HFFc6 (cell line): ENCODE measurements at places on chromosomes 16 and 17.

- no peak for DNase-seq
Measured at GRCh38 chr16:84179612-84180320, 7.1 kb downstream of the TAF1C start.

- no peak for DNase-seq
Measured at GRCh38 chr17:81398176-81398831, 3.0 kb downstream of the BAHCC1 start.

DNA sequence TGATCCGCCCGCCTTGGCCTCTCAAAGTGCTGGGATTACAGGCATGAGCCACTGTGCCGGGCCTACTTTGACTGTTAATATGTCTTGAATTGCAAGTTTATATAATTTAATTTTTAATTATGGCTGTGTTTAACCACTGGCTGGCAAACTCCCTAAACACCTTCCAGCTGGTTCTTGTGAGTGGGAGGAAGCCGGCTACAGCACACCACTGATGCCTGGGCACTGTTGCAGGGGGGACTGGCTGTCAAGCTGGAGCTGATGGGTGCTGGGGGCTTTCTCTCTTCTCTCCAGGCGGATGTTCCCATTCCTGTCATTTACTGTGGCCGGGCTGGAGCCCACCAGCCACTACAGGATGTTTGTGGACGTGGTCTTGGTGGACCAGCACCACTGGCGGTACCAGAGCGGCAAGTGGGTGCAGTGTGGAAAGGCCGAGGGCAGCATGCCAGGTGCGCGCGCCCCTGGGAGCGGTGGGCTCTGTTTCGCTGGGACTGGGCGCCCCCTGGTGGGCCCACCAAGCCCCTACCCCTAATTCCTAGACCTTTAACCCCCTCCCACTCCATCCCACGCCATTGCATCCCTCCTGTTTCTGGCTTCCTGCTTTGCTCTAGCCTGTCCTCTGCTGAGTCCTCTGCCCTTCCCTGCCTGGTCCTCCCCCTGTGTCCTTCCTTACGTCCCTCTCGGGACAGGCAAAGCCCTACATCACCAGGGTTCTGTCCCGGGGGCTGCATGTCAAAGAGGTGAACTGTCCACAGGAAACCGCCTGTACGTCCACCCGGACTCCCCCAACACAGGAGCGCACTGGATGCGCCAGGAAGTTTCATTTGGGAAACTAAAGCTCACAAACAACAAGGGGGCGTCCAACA is 9.5 kb downstream of the TBX21 start:
- no peak for DNase-seq

- no peak for DNase-seq
Measured at GRCh38 chr17:67862614-67863217, 37.4 kb downstream of the BPTF start.

- DNase-seq: no peak
Measured at GRCh38 chr16:27182906-27183405, 20.4 kb upstream of the KDM8 start.

DNA sequence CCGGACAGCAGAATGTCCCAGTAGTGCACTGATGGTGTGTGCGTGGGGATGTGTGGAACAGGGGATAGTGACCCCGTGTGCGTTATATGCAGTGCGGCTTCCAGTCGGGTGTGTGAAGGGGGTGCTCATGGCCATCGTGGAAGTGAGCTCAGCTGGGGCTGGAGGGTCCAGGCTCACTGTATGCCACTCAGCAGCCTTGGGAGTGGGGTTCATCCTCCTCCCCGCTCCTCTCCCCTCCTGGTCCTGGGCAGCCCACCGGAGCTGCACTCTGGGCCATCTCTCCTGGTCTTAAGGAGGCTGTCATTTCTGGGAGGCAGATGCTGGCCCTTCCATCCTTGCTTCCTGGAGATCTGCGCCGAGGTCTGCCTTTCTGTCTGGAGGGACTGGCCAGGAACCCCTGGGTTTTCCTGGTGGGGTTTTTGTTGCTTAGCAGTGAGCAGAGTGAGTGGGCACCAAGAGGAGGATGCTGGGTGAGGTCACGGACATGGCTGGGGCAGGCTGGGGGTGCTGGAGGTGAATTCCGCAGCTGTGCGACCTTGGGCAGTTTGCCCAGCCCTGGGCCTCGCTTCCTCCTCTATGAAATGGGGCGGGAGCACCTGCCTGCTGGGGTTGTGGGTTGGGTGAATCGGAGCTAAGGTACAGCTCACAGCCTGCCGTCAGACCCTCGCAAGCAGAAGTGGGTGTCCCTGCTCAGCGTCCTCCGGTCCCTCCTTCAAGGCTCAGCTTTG is 164.1 kb downstream of the SEC14L1 start:
- no peak for DNase-seq

GRCh38 chr16:17784073-17784472 is 313.3 kb upstream of the XYLT1 start:
- peak; percentile 20 for DNase-seq

GRCh38 chr17:73198201-73198929 is 5.5 kb downstream of the COG1 start:
- no peak for DNase-seq

DNA sequence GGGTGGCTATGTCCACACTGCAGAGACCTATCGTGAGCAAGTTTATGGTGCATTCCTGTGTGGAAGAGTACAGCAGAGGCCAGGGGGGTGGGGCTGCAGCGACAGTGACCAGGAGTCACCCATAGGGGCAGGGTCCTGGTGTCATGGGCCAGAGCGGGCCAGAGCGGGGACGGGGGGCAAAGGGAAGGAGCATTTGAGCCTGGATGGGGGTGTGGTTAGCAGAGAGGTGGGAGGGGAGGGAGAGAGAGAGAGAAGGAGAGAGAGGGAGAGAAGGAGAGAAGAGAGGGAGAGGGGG is 17.8 kb downstream of the JPH3 start:
- DNase-seq: no peak

GRCh38 chr16:46618516-46618915 is 2.7 kb downstream of the SHCBP1 start:
- DNase-seq: no peak

DNA sequence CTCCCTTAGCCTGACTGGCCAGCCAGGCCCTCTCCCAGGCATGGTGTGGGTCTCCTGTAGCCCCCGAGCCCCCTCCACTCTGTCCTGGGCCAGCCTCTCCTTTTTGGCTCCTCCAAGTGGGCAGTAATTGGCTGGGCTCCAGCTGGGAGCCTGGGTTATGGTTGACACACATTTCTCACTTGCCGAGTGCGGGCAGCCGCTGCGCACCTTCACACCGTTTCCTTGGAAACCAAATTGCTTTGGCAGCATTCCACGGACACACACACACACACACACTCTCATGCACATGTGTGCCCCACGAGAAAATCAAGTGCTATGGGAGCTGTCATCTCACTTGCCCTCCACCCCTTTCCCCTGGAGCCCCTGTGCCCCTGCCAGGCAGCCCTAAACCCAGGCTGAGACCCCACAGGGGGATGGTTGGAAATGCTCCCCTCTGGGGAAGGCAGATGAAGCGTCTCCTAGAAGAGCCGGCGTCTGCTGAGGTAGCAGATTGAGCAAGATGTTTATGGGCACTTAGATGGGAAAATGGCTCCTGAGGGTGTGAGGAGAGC is 402.7 kb upstream of the TNRC6C start:
- DNase-seq: no peak

DNA sequence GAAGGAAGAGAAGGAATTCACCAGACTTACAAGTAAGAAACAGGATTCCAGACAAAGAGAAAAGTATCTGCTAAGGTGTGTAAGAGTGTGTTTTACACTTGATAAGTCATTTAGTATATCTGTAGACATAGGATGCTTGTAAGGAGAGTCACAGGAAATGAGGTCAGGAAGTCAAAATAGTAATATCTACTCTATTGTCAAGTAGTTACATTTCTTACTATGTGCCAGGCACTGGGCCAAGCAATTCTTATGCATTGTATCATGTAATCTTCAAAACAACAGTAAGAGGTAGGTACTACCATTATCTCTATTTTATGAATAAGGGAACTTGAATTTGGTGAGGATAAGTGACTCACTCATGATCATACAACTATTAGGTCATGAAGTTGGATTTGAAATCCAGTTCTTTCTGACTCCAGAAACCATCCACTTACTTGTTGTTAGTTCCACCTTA is 129.1 kb downstream of the SNX11 start:
- DNase-seq: peak; percentile 53

GRCh38 chr16:88320947-88321634 is 61.7 kb upstream of the ZNF469 start:
- no peak for DNase-seq

DNA sequence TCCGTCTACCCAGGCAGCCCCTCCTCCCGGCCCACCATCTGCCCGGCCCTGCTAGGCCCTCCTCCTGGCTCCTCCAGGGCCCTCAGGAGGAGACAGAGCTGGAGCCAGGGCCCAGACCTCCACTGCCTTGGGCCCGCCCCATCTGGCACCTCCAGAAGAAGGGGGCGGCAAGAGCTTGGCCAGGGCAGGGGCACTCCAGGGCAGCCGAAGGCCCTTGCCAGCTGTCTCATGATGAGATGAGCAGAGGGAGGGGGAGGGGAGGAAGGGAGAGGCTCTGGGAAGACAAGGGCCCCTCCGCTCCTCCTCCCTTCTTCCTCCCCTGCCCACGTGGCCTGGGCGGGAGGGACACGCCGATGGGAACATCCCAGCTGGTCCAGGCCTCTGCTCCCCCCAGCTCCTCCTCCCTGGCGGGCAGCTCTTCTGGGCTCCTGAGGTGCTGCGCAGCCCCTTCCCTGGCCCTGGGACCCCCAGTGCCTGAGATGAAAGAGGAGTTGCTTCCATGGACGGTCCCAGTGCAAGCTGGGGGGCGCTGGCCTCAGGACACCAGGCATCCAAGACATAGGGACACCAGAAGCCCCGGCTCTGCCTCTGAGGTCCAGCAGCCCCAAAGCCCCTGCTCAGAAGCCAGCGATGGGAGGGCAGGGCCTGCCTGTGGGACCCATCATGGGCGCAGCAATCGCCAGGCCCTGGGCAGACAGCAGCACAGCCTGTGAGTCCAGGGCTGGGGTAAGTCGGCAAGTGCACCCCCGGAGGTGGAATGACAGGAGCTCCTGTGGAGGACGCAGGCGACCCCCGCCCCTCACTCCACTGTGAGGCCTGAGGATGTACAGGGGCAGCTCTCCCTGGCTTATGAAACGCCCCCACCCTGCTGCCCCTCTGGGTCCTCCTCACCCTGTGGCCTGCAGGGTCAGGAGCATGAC is 23.6 kb upstream of the ENPP7 start:
- no peak for DNase-seq

GRCh38 chr17:68301438-68301959 is 10.2 kb downstream of the ARSG start:
- no peak for DNase-seq

- DNase-seq: peak; percentile 47
Measured at GRCh38 chr17:83199500-83200201, 120.2 kb downstream of the METRNL start.

DNA sequence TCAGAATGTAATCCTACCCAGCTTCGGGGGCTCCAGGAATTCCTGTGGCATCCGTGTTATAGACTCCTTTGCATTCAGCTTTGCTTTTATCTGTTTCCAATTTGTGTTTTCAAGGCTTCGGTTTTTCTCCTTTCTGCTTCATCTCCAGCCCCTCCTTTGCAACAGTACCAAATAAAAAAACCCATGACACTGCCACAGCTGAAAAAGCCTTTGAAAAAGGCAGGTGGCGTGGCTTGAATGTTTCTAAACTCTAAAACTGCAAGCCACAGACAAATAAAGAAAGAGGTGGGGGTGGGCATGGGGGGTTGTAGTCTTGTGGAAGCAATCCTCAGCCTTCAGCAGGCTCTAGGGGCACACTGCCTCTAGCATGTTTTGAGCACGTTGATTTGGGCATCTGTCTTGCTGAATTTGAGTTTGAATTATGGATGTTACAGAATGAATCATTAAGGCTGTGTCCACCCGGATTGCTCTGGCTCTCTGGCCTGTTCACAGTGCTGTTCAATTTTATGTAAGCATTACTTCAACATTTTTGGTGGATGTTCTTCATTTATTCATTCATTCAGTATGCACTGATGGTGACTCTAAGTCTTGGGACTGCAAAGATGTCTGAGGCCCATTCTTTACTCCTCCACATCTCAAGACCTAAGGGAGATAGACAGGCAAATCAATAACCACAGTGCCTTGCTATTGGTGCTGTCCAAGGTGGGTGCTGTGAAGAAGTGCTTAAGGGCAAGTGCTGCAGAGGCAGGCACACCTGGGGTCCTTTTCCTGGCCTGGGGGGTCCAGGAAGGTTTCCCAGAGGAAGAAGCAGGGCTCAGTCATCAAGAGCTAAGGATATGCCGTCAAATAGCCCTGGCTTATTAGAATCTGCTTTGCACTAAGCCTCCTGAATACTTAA is 77.4 kb downstream of the CDH13 start:
- no peak for DNase-seq

DNA sequence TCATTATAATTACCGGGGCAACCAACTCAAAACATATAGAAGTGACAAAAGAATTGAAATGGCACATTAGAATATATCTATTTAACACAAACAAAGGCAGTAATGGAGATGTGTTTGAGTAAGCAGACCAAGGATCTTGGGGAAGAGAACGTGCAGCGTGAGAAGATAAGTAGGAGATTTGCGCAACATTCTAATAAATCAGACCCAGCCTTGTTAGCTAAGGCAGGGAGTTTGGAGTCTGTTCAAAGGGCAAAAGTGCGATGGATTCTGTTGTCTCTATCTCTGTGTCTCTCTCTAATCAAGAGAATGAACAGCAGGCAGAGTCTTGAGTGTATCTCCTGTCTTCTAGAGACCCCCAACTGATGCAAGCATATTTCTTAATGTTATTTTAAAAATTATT is 55.0 kb upstream of the FA2H start:
- DNase-seq: no peak

GRCh38 chr16:67277294-67277998 is 1.9 kb upstream of the PLEKHG4 start:
- peak; percentile 98 for DNase-seq

- DNase-seq: no peak
Measured at GRCh38 chr16:49094471-49094870, 187.2 kb downstream of the CBLN1 start.
